Activated naive CD8-positive, alpha-beta T cell treated with anti-CD3 and anti-CD28 coated beads, Interleukin-2, amount 10 ng/mL, durations not matched to agents 7 days and 5 days (primary cell): ENCODE measurements at places on chromosomes 1 and 21. TPM values are rescaled to one million over a fixed set of nuclear protein-coding genes. Genes with fewer than 3 reads are reported as not detected.

DNA sequence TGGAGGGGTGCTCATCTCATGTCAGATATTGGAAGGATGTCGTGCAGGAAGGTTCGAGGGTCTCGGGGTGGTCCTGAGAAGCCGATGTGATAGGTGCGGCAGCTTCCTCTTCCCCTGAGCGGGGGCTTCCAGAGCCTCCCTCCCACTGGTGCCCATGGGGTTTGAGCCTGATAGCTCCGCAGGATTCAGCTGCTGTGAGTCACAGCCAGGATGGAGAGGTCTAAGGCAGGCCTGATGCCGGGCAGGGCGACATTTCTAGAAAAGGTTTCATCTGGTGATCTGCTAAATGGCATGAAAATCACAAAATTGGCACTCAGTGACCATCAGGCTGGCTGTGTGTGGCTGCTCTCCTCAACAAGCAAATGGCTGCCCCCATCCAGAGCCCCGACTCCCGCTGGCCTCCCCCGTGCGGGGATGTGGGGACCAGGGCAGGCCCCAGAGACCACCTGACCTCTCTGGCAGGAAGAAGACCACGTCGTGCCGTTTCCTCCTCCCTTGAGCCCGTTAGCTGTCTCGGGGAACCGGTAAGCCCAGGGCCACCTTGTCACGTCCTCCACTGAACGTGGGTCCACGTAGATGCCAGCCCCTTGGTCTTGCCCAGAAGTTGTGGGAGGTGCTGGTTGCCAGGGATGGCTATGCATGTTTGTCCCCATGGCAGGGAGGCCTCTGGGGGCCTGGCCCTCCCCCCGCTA, 66.1 kb downstream of the SKI start:
- H3K27ac ChIP-seq = no peak overlapping the region
- peak overlapping the region; percentile 32 for H3K4me3 ChIP-seq
- no peaks in the 10 kb centered on the region for H3K27me3 ChIP-seq

- DNase-seq = no peak
- no peaks in the 10 kb centered on the region for H3K36me3 ChIP-seq
- peaks cover 12% of the 10 kb centered on the region for H3K4me1 ChIP-seq
- peaks cover 37% of the 10 kb centered on the region for H3K27me3 ChIP-seq
Measured at GRCh38 chr1:50112193-50112592, 3.5 kb downstream of the ELAVL4 start.

- peaks cover 37% of the 10 kb centered on the region for H3K27me3 ChIP-seq
- no peaks in the 10 kb centered on the region for H3K36me3 ChIP-seq
- H3K4me1 ChIP-seq = no peaks in the 10 kb centered on the region
Measured at GRCh38 chr1:38129473-38129872, 82.9 kb upstream of the POU3F1 start.

TOMM40L gene
- 17.4 TPM for total RNA-seq

DNA sequence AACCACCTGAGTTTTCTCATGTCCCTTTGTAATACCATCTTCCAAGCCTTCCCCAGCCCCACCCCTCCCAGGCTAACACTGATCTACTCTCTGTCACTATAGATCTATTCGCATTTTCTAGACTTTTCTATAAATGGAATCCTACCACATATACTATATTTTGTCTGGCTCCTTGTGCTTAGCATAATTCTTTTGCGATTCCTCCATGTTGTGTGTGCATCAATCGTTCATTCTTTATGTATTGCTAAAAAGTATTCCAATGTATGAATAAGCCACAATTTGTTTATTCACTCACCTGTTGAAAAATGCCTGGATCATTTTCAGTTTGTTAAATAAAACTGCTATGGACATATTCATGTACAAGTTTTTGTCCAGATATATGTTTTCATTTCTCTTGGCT, 66.7 kb upstream of the DPT start:
- no peak for DNase-seq
- peaks cover 17% of the 10 kb centered on the region for H3K27me3 ChIP-seq
- H3K27ac ChIP-seq = no peak overlapping the region
- H3K4me1 ChIP-seq = peaks cover 10% of the 10 kb centered on the region
- no peak overlapping the region for H3K4me3 ChIP-seq

DNA sequence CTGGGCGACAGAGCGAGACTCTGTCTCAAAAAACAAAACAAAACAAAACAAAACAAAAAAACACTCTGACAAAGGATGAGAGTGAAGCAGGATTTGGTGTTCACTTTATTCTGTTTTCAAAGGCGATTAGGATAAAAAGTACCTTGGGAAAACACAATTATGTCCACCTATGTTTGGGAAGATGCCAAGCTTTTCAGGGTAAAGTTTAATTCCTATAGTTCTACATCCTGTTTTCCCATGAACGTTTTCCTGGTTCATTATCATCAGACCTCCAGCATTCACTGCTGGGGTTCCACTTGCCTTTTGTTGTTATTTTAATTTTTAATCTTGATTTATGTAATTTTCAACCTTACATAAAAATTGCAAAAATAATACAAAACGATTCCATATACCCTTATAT, 4.9 kb upstream of the NID1 start:
- no peak overlapping the region for H3K4me3 ChIP-seq
- no peaks in the 10 kb centered on the region for H3K36me3 ChIP-seq
- H3K27ac ChIP-seq = no peak overlapping the region
- H3K27me3 ChIP-seq = peaks cover 20% of the 10 kb centered on the region

C1orf167 gene
- total RNA-seq = not detected

- H3K27me3 ChIP-seq = no peaks in the 10 kb centered on the region
- H3K36me3 ChIP-seq = peaks cover 29% of the 10 kb centered on the region
- DNase-seq = no peak
- peaks cover 12% of the 10 kb centered on the region for H3K4me1 ChIP-seq
Measured at GRCh38 chr1:167416506-167416905, 101.8 kb downstream of the CD247 start.

IGSF9 gene
- total RNA-seq = not detected

DNA sequence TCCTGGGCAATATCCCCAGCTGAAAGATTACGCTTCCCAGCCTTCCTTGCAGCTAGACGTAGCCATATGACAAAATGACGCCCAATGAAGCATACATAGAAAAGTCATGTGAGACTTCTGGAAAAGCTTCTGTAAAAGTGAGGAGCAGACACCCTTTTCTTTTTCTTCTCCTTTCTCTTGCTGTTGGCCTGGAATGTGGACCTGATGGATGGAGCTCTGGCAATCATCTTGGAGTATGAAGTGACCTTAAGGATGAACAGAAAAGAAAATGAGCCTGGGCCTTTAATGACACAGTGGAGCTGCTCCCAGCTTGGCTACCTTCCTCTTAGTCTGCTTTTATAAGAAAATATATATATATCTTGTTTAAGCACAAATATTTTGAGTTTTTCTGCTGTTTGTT, 24.8 kb downstream of the BATF3 start:
- H3K27ac ChIP-seq = no peak overlapping the region
- H3K27me3 ChIP-seq = peaks cover 6% of the 10 kb centered on the region
- H3K4me3 ChIP-seq = no peak overlapping the region

DNA sequence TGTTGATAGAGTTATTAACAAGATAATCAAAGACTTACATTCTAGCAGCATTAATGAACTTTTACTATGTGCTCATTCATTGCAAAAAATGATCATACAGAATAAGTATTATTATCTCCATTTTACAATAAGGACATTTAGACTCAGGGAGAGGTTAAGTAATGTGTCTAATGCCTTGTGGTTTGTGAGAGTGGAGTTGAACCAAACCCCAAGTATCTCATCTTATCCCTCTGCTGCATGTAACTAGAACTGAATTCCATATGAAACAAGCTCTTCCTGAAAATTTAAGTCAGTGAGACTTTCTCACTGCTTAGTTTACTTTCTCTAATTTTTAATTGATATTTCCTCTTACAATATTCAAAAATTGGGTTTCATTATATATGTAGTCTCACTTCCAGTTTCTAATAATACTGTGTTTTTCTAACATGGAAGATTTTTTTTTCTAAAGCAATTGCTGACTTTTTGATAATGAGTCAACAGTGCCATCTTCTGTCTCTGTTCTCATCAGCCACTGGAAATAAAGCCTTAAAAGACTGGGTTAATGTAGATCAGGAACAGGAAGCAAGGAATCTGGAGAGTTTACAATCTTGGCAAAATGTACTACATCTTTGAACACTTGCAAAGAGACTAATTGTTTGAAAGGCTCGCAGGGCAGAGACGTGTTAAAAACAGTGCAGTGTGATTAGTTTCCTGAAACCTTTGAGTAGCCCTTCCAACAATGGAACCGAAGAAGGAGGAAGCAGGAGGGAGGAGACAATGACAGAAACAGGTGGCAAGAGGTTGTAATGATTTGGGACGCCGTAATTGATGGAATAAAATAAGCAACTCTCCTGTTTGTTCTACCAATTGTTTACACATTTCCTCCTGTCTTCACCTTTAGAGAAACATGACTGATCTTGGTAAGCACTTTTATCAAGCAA, 567.6 kb downstream of the MRPL39 start:
- DNase-seq = no peak
- no peaks in the 10 kb centered on the region for H3K27me3 ChIP-seq
- no peak overlapping the region for H3K27ac ChIP-seq
- H3K36me3 ChIP-seq = no peaks in the 10 kb centered on the region
- no peak overlapping the region for H3K4me3 ChIP-seq

- no peak for DNase-seq
- H3K4me3 ChIP-seq = no peak overlapping the region
- no peaks in the 10 kb centered on the region for H3K4me1 ChIP-seq
- peaks cover 28% of the 10 kb centered on the region for H3K36me3 ChIP-seq
- H3K27ac ChIP-seq = no peak overlapping the region
- H3K27me3 ChIP-seq = no peaks in the 10 kb centered on the region
Measured at GRCh38 chr1:5927506-5928370, 64.5 kb downstream of the NPHP4 start.

CLK2 gene
- total RNA-seq = 112 TPM

PSMA5 gene
- total RNA-seq = 135 TPM

DNA sequence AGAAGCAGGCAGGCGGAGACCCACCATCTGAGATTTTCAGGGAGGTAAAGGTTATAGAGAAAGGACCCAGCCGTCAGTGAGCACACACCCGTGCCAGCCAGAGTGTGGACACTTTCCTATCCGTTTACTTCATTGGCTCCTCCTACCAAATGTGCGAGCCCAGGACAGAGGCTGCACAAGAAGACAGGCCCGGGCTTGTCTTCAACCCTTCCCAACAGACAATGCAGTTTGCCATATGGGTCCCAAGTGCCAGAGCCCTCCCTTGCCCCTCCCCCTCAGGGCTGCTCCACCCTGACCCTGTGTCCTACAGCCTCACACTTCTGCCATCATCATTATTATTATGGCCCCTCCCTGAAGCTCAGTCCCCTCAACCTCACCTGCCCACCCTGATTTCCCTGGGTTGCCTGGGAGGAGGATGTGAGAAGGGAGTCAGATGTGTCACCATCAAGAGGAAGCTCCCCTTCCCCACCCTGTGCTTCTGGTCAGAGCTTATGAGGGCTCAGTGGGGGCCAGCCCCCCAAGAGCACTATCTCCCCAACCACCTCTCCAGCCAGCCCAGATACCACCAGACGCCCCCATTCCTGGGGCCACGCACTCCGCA, 9.4 kb downstream of the LAPTM5 start:
- DNase-seq = no peak
- peaks cover 89% of the 10 kb centered on the region for H3K4me1 ChIP-seq
- peak overlapping the region; percentile 96 for H3K27ac ChIP-seq
- H3K36me3 ChIP-seq = peaks cover 25% of the 10 kb centered on the region
- H3K27me3 ChIP-seq = no peaks in the 10 kb centered on the region
- H3K4me3 ChIP-seq = peak overlapping the region; percentile 86

- H3K4me1 ChIP-seq = peaks cover 5% of the 10 kb centered on the region
- no peak overlapping the region for H3K27ac ChIP-seq
- no peak for DNase-seq
- H3K4me3 ChIP-seq = no peak overlapping the region
- no peaks in the 10 kb centered on the region for H3K36me3 ChIP-seq
- H3K27me3 ChIP-seq = peaks cover 10% of the 10 kb centered on the region
Measured at GRCh38 chr1:30645807-30646206, 77.6 kb downstream of the MATN1 start.

DNA sequence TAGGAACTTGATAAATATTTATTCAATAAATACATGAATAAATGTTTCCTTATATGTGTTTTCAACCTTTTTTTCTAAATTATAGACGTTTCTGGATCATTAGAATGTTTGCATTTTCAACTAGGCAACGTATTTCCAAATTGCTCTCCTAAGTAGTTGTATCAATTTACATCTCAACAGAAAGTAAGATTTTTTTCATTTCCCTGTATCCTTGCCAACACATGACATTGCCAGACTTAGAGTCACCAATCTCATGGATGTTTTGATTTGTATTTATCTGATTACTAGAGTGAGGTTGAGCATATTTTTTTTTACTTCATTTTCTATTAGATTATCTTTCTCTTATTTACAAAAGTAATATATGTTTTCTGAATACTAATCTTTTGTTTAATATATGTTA, 22.2 kb upstream of the SMG7 start:
- H3K27ac ChIP-seq = no peak overlapping the region
- H3K36me3 ChIP-seq = no peaks in the 10 kb centered on the region
- H3K4me1 ChIP-seq = no peaks in the 10 kb centered on the region
- DNase-seq = no peak
- no peak overlapping the region for H3K4me3 ChIP-seq
- peaks cover 12% of the 10 kb centered on the region for H3K27me3 ChIP-seq

DNA sequence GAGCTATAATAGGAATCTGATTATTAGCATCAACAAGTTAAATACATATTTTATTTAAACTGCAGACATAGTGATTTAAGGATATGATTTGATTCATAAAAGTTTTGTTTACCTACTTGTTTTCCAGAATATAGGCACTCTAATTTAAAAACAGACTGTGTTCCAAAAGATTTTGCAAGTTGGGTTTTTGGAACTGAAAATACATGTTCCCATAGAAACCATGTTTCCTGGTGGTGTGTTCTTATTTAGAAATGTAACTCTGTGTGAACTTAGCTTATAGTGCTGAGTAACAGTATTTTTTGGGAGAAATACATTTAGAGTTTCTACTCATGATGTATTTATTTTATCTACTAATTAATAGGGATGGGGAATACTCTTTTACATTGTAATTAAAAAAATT, 21.8 kb downstream of the USP25 start:
- peaks cover 28% of the 10 kb centered on the region for H3K36me3 ChIP-seq
- H3K27me3 ChIP-seq = no peaks in the 10 kb centered on the region
- H3K4me1 ChIP-seq = peaks cover 18% of the 10 kb centered on the region
- H3K27ac ChIP-seq = no peak overlapping the region

DNA sequence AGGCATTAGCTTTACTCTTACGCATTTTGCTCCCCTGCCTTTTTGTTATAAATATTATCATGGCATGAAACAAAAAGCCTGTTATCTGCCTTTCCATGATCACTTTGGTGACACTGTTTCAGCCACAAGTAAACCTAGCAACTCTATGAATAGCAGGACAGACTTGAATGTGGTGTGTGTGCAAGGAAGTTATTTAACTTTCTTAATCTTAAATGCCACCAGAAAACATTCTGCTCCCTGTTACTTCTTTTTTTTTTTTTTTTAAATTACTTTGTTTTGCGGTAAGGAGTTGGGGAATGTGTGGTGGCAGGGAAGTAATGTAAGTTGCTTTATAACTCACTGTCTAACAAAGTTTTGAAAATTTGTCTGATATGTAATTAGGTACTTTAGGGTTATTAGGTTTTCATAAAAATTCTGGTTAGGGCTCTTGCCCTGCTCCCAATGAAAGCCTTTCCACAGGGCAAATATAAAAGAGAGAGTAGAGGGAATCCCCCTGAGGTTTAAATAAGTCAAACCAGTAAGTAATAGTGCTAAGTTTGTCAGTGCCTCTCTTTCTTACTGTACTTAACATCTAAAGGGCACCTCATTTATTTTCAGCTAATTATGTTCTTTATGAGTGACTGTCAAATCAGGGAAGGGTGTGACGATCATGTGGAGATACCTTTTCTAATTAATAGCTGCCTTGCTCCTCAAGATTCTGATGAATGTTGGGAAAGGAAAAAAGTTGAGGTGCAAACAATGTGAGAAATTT, 39.5 kb downstream of the RASAL2 start:
- H3K4me1 ChIP-seq = no peaks in the 10 kb centered on the region
- H3K27me3 ChIP-seq = no peaks in the 10 kb centered on the region
- no peaks in the 10 kb centered on the region for H3K36me3 ChIP-seq

TCHH gene
- total RNA-seq = 0.06 TPM

DCAF6 gene
- 28.2 TPM for total RNA-seq
